ENCODE measurements at places on chromosomes 16 and 17.

DNA sequence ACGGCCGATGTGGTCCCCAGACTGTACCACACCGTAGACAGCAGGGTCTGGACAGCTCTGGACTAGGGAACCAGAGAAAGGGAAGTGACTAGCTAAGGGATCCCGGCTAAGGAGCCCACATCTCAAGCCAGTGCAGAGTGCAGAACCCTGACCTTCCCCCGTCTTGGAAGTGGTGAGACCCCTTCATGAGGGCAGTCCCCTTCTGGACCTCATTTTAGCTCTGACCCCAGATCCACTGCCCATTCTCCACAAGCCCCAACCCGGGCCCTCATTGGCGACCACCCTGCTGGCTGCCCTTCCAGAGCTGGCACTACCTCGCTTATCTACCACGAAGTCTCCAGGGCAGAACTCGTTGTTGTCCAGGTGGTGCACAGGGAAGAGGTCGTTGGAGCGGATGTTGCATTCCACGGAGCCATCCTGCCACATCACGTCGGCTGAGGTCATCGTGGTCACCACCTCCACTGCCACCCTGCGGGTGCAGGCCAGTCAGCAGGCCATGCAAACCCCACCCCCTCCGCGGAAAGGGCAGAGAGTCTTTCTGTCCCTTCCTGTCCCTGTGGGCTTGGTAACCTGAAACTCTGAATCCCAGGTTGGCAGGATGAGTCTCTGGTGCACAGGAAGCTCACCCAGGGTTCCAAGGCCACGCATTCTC lies 14.2 kb downstream of the SPHK1 start:
- DNase-seq, result no peak

DNA sequence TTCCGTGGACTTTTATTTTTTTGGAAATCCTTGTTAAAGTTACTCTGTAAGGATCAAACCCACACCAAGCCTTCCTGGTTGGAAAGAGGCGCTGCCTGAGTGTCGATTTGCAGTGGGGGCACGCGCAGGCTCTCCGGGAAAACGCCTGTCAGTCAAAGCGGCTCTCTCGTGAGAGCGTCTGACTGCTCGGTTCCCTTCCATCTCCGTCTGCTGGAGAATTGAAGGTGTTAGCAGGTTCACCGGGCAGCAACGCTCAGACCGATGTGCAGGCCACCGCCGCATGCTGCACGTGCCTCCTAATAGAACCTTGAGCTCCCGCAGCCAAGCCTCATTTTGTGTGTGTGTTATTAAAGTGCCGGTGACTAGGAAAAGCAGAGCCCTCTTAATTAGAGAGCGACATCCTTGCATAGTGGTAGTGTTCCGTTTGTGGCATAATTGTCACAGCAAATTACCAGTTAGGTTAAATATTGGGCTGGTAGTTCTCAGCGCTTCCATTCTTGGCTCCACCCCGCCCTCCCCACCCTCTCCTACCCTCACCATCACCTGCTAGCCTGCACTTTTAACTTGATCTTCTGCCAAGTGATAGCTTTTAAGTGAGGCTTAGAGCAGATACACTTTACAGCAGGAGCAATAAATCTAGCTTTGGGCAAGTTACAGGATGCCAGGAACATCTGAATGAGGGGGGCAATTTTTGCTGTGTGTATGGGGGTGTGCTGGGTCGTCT lies 75.5 kb downstream of the RPA1 start:
- no peak for DNase-seq

DNA sequence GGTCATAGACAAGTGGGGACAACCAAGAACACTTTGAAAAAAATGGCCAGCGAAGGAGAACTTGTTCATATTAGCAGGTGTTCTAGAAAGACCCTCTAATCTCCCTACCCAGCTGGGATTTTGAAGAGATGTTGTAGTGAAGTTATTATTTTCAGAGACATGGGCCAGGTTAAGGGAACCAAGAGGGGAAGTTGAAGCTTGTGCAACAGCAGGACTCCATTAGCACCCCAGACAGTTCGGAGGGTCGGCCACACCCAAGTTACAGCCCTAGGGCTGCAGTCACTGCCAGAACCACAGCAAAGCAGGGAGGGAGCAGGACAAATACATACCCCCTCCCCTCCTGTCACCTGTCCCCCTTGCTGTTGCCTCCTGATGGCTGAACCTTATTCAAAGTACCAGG lies 42.3 kb downstream of the WSB1 start:
- no peak for DNase-seq

DNA sequence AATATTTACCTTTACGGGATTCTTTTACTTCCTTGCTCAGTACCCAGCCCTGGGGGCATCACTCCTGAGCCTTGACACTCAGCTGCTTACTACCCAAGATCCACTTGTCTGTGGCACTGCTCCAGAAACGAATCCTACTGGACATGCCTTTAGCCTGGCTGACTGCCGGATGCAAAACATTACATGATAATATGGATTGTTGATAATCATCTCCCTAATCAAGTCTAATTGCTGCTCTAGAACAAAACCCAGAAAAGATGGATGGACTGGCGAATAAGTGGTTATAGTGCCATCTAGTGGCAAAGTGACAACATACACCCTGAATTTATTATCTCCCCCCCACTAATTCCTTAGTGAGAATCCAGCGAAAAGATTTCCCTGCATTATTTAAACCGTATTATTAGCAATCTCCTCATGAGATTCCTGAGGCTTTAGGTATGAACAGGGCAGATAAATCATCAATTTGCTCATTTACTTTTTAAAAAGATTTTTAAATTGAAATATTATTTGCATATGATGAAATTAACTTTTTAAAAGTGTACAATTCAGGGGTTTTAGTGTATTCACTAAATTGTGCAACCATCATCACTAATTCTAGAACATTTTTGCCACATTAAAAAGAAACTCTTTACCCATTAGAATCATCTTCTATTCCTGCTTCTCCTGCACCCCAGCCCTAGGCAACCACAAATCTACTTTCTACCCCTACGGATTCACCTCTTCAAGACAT lies 61.6 kb downstream of the RGS9 start:
- peak; percentile 47 for DNase-seq

GRCh38 chr17:4747847-4748246 lies 8.1 kb upstream of the CXCL16 start:
- DNase-seq, result no peak

- DNase-seq, result no peak
Observed at GRCh38 chr17:34572483-34572882, 6.9 kb upstream of the TMEM132E start.

DNA sequence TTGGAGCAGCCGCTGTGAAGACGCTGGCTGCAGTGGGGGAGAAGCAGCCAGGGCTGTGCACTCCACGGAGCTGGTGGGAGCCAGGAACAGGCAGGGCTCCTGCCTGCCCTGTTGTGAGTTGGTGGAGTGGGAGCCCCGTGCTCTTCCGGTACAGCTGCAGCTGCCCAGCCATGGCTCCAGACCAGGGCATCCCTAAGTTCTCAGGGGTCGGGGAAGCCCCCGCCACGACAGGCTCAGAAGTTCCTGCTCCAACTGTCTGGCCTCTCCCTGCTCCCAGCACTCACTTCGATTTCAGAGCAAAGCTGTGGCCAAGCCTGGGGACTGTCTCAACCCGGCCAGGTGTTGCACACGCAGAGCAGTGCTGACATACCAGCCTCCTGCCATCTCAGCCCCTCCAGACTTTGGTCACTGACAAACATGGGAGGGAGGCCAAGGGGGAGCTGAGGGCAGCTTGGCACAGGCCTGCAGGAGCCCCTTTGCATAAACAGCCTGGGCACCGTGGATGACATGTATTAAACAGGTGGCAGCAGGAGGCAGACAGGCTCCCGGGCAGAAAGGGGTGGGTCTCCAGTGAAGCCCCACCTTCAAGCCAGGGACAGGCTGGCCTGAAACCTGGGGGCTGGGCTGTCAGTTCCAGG lies 13.9 kb upstream of the KDM8 start:
- no peak for DNase-seq

- peak; percentile 1 for DNase-seq
Observed at GRCh38 chr17:35889818-35890773, 9.9 kb upstream of the CCL5 start.

GRCh38 chr17:56697190-56697589 lies 103.7 kb downstream of the NOG start:
- no peak for DNase-seq

- DNase-seq, result no peak
Observed at GRCh38 chr16:50743581-50744225, 1.8 kb downstream of the CYLD start.

- DNase-seq, result no peak
Observed at GRCh38 chr17:77032929-77033328, 107.8 kb upstream of the SEC14L1 start.

- no peak for DNase-seq
Observed at GRCh38 chr17:73139296-73139695, 25.5 kb upstream of the SSTR2 start.

GRCh38 chr16:84786605-84787262 lies 33.1 kb upstream of the CRISPLD2 start:
- no peak for DNase-seq

DNA sequence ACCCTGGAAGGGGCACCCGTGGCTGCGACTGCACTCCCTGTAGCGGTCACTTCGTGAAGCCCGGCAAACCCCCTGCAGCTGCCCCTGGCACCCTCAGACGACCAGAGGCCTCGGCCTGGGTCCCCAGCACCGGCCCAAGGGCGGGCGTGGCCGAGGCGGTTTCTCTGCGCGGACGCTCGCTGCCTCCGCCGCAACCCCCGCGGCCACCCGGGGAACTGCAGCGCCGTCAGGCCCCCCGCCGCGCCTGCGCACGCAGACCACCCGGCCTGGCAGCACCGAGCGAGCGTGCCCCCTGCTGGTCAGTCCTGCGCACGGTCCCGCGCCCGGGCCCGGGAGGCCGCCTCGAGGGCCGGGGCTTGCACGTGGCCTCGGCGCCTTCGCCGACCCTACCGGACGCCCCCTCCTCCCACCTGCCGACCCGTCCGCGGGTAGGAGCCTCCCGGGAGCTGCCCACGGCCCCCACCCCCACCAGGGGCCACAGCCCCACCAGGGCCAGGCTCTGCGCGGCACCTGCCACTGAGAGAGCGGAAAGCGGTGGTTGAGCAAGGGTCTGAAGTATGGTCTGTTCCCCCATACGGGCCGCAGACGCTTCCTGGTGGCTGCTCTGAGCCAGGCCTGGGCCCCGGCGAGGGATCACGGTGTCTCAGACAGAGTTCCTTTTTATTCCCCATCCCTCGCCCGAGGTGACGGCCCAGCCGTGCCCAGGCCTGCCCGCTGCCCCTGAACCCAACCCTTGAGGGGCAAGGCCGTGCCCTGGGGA lies 11.5 kb upstream of the HS3ST6 start:
- peak; percentile 86 for DNase-seq

- peak; percentile 8 for DNase-seq
Observed at GRCh38 chr16:87550495-87550961, 51.8 kb upstream of the JPH3 start.

DNA sequence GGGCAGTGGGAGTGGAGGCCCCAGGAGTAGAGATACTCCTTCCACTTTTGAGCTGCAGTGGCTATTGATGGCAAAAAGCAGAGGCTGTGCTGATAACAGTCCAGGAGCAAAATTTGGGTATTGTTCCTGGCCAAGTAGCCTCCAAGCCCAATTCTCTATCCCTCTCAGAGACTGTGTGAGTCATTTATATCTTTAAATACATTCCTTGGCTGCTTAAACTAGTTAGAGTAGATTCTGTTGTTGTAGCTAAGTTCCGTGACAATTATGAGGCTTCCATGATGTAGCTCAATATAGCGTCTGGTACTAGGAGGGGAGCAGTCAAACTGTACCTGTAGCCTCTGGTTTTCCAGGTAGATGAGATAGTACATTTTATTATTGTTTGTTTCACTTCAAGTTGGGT lies 19.9 kb upstream of the UBE2G1 start:
- DNase-seq, result no peak

- no peak for DNase-seq
Observed at GRCh38 chr16:21037736-21038135, 112.9 kb downstream of the DNAH3 start.

DNA sequence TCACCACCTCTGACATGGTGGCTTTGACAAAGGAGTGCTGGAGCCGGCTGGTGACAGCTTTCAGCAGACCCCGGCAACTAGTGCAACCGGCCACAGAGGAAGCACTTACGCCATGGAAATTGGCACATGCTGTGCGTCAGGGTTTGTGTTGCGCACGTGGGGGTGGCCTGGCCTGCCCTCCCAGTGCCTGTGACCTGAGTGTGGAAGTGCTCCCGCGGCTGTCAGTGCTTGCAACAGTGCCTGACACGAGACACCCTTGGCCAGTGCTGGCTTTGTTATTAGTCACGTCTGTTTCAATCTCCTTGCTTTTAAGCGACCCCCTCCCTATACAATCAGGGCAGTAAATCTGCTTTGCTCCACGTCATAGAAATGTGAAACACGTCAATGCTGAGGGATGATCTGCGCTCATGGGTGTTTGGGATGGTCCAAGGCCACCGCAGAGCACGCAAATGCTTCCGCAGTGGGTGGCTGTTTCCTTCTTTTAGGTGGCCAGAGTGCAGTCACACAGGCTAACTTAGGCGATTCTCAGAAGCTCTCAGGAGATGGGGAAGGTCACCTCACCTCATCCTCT lies 64.3 kb downstream of the PGS1 start:
- no peak for DNase-seq

GRCh38 chr16:65218348-65218747 lies 96.5 kb upstream of the CDH11 start:
- no peak for DNase-seq

DNA sequence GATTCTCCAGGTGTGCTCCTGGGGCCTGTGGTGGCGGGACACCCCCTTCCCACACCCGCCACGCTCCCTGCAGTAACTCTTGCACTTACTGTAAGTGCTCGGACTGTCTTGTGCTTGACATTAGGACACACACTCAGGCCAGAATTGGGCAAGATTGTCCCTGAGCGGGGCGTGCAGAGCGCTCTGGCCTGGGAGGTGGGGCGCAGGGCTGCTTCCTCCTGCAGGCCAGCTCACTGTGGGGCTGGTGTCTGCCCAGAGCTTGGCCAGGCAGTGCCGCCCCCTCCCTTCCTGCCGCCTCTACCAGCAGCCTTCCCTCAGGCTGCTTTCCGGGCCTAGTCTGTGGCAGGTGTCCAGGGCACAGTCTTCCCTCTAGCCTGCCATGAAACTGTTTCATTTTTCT lies 6.1 kb upstream of the ATP6V0C start:
- DNase-seq, result no peak

- DNase-seq, result no peak
Observed at GRCh38 chr16:76577003-76577402, 299.8 kb downstream of the CNTNAP4 start.

GRCh38 chr17:83173914-83174361 lies 94.5 kb downstream of the METRNL start:
- DNase-seq, result no peak

DNA sequence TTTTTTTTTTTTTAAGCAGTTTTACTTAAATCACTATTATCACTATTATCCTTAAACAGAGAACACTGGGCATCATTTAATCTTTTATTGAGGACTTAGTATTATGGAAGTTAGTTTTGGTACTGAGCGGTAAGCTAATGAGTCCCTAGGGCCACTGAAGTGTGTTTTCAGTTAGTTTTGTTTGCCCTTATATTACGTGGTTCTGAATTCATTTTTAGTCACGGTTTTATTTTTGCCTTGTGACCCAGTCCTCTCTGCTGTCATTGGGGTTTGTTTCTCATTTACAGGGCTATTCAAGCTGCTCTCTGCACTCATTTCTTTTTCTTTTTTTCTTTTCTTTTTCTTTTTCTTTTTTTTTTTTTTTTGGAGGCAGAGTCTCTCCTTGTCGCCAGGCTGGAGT lies 17.3 kb downstream of the RABEP1 start:
- no peak for DNase-seq

- no peak for DNase-seq
Observed at GRCh38 chr17:4003131-4003500, 38.9 kb upstream of the ATP2A3 start.

GRCh38 chr17:10344816-10345215 lies 28.0 kb downstream of the MYH13 start:
- no peak for DNase-seq

Data from midbrain (tissue), 1 donor.